Sciatic nerve (tissue), 2 donors: ENCODE measurements at places on chromosomes 3 and 15.

- DNase-seq: no peak
These were observed 537.6 kb downstream of the PLOD2 start for GRCh38 chr3:145623349-145623748.

DNA sequence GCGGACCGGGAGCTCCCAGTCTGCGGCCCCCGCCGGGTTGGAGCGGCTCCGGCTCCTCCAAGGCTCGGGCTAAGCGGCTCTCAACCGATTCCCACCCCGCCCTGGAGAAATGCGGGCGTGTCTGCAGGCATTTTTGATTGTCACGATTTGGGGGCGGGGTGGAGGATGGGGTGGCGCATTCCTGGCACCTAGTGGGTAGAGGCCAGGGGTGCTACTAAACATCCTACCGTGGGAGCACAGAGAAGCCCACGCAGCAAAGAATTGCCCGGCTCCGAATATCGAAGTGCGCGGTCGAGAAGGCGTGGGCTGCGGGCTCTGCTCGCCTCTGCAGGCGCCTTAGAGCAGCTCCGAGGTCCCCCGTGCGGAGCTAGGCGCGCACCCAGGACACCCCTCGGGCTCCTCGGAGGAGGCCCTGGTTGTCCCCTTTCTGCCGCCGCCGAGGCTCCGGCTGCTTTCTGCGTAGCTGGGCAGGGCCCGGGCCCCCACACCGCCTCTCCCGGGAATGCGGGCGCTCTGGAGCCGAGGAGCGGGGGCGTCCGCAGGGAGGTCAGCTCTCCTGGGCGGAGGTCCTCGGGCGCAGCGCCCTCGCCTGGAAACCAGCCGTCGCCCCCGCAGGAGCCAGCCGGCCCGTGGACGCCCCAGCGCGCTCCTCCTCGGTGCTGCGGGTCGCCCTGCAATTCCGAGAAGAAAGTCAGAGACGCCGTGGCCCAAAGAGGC is 16.5 kb upstream of the LAMP3 start:
- DNase-seq: peak; percentile 67

DNA sequence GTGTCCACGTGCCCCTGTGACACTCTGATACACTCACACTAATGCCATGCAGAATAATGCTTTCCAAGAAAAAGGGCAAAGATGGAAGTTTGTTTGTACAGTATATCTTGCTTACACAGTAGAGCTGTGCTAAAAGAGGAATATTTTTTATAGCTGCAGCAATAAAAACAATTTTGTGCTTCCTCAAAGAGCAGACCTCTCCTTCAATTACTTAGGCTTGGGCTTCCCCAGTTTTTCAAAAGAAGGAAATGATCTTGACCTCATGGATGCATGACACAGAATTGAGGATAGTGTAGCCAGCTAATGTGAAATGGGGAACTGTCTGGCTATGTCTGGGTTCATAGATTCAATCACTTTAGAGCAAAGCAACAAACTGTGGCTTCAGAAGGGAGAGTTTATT is 137.4 kb downstream of the STT3B start:
- DNase-seq: no peak

GRCh38 chr15:99556011-99556410 is 9.8 kb upstream of the MEF2A start:
- DNase-seq: no peak

- no peak for DNase-seq
These were observed 269.0 kb downstream of the ZNF621 start for GRCh38 chr3:40793730-40794129.
